Right renal cortex interstitium (tissue), 3 donors: ENCODE measurements at places on chromosomes 13 and 19. TPM values are rescaled to one million over a fixed set of nuclear protein-coding genes. Genes with fewer than 3 reads are reported as not detected.

PALM3 gene
- 22.4 TPM for polyA plus RNA-seq

TMEM150B gene
- 1.1 TPM for polyA plus RNA-seq

PPP1R13L gene
- polyA plus RNA-seq = 6.5 TPM

POLRMT gene
- polyA plus RNA-seq = 56.1 TPM

ZNF426 gene
- 24.7 TPM for polyA plus RNA-seq

NLRP11 gene
- 0.15 TPM for polyA plus RNA-seq

DNA sequence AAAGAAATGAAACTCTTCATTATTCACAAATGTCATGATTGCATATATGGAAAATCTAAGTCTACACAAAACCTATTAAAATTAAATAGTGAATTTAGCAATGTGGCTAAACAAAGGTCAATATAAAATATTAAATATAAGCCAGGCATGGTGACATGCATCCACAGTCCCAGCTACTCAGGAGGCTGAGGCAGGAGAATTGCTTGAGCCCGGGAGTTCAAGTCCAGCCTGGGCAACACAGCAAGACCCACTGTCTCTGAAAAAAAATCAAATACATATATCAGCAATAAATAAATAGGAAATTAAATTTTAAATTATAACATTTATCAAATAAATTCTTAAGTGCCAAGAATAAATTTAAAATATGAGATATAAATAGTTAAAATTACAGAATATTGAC is 11.9 kb downstream of the PSMC4 start:
- DNase-seq = no peak

- DNase-seq = no peak
Measured at GRCh38 chr19:58020129-58020528, 13.7 kb upstream of the ZSCAN1 start.

GRCh38 chr13:23752111-23753001 is 136.8 kb downstream of the MIPEP start:
- no peak for DNase-seq

DNA sequence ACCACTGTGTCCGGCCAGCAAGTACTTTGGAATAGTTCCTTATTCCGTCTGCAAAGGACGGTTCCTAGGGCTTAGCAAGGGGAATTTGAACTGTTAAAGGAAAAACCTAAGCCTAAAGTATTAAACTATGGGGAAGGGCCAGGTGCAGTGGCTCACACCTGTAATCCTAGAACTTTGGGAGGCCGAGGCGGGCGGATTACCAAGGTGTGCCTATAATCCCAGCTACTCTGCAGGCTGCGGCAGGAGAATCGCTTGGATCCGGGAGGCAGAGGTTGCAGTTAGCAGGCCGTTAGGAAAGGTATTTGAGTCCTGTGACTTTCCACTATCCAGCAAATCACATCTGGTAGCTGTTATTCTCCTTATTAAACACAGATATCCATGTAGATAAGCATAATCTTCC is 9.4 kb upstream of the RAB20 start:
- DNase-seq = no peak

- DNase-seq = no peak
Measured at GRCh38 chr19:3268326-3268725, 43.9 kb downstream of the CELF5 start.

DNA sequence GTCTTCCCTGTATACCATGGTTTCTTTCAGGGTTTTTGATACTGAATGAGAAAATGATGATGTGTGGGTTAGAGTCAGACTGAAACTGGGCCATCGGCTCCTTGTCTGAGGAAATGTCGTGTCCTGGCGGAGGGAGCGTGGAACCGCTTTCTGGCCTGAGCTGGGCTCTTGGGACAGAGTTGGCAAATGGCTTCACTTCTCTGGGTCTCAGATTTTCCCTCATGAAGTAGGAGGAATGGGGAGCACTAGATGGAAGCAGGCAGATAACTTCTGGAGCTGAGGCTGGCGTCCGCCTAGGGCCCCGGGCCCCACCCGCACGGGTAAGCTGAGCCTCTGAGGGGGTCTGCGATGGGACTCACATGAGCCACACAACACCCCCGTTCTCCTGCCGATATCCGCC is 133.3 kb upstream of the WASF3 start:
- DNase-seq = no peak

GRCh38 chr19:16619457-16619856 is 8.5 kb downstream of the MED26 start:
- no peak for DNase-seq

GRCh38 chr13:93290503-93290902 is 63.9 kb downstream of the GPC6 start:
- DNase-seq = no peak

DNA sequence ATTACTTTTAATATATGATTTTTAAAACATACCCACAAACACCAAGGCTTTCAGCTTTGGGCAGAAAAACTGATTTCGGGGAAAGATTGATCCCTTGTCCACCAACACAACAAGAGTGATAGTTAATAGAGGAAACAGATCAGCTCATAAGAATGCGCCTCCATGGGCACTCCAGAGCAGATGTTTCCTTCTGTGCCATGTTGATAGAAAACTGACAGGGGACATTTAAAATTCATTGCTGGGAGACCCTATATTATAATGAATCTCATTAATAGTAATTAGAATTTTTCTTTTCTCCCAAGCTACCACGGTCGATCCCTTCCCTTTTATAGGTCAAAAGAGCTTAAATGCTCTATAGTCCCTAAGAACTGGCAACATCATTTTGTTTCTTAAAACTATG is 431.2 kb downstream of the IRS2 start:
- no peak for DNase-seq

- DNase-seq = no peak
Measured at GRCh38 chr13:98054301-98054700, 88.6 kb upstream of the FARP1 start.

GRCh38 chr13:90518417-90518816 is 829.1 kb upstream of the MIR17HG start:
- no peak for DNase-seq

GRCh38 chr13:48728876-48729275 is 75.1 kb downstream of the CYSLTR2 start:
- no peak for DNase-seq
